Jurkat, Clone E6-1 (cell line): ENCODE measurements at places on chromosomes 1 and 21.
A peak's percentile ranks its signal among the peaks of the same experiment; 100 is the strongest.

DNA sequence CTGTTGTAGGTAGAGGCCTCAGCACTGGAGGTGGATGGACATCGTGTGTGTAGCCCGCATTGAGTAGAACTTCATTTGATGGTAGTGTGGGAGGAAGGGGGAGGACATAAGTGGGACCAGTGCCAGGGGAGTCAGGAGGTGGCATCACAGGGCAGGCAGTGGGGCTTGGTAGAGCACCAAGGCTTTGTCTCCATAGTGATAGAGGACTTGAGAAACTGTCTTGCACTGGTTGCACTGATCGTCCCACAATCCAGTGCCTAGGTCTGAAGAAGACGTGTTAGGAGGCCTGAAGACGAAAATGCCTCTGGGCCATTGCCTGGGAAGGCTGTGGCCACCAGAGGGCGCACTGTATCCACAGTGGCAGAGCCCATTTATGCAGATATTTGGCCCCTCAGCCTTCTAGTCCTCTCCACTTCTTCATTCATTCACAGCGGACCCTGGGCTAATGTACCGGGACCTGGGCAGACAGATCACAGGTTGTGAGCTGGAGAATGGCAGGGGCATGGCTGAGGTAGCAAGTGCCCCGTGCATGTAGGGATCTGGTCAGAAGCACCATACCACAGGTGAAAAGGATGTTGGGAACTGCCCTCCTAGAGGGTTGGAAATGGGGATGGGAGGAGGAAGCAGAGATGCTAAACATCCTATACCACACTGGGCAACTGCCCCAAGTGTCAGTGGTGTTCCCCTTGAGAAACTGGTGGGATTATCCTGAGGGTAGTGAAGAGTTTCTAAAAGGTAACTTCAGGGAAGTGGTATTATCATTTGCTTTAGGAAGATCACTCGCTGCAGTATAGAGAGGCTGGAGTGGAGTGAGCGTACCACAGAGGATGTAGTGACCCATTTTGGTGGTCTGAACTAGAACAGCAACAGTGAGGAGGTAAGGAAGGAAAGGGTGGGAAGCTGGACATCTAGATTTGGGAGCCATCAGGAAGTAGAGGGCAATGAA is 95.3 kb downstream of the PIK3R3 start:
- DNase-seq: peak; percentile 66

- DNase-seq: no peak
Measured at GRCh38 chr1:178644308-178645120, 80.5 kb upstream of the RALGPS2 start.

DNA sequence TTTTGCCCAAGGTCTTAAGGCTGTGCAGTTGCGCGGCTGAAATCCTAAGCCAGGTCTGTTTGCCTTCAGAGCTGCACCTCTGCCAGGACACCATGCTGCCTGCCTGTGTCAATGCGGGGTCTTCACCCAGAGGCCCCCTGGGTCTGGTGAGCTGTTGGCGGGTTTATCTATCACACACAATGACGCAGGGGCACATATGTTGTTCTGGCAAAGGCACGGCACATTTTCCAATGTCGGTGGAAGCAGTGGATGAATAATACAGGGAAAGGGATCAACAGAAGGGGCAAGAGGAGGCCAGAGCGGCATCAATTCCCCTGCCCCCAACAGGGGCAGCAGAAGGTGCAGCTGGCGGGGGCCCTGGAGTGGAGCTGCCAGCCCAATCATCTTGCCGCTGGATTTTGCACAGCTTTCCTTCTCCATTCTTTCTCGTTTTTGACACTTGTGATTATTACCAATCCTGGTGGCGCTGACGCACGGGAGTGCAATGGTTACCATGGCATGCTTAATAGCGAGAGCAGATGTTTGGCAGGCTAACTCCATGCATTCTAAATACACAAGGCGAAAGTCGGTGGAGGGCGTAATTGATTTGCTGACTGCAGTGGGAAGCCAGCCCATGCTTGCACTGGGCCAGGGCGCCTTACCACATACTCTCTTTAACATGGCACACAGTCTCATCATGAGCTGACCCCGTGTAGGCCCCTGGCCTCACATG is 45.8 kb upstream of the CYP2J2 start:
- no peak for DNase-seq

DNA sequence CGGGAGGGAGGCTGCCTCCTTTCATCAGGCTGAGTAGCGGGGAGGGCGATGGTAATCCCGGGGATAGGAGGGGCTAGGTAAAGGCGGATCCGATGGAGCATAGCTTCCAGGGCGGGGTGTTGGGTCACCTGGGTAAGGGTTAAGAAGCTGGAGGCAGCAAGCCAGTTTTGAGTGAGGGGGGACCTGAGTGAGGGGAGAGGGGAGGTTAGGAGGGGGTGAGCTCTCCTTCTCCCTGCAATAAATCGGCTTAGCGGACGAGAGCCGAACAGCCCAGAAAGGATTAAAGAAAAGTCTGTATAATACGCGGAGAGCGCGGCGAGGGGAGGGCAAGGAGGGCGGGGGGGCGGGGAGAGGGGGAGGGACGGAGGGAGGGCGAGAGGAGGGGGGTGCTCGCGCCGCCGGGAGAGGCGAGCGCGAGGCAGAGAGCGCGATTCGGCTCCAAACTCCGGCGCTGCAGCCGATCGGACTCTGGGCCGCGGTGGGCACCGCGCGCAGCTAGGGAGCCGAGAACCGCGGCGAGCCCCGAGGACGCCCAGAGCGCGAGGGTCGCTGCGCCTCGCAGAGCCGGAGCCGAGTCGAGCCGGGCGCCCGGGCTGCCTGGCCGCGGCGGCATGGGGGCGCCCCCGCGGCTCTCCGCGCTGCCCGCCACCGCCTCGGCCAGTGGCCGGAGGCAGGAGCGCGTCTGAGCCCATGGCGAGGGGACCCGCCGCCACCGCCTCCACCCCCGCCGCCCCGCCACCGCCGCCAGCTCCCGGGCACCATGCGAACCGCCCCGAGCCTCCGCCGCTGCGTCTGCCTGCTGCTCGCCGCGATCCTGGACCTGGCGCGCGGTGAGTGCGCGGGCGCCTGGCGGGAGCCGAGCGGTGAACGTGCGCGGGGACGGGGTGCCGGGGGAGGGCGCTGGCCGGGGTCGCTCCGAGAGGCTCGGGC is at the start of gene IGSF21:
Gene IGSF21, plus strand, starts transcription at position 430 of the 930 bp plus-strand sequence. Its CDS starts 331 bp downstream, at position 761.
- no peak for DNase-seq

DNA sequence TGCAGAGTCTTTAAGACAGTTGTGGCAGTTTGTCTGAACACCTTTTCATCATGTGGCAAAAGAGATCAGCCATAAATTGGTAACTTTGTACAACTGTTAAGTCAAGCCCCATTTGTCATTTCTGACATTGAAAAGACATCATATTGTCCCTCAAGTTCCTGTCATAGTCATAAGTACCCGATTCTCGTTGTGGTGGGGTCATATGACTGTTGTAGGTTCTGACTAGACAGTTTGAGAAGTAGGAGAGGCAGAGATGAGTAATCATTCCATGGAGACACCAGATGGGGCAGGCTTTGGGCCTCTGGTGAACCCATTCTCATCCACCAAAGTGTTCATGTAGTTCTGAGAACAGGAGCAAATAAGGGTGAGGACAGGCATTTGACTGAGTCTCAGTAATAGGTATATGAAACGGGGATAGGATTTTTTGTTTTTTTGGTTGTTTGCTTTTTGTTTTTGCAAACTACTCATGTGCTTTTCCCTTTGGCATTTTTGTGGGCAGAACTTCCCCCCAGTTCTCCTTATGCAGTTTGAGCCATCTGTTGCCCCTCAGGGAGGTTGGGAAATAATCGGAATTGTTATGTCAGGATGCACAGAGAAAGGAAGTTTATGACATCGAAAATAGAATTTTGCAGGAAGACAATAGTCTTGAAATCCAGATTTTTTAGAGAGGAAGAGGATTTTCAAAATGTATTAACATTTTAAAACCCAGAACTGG is 86.9 kb upstream of the KCNE2 start:
- DNase-seq: no peak

GRCh38 chr1:228058949-228059633 is 23.4 kb upstream of the ARF1 start:
- no peak for DNase-seq
